ENCODE measurements at places on chromosomes 3 and 15. TPM values are rescaled to one million over a fixed set of nuclear protein-coding genes. Genes with fewer than 3 reads are reported as not detected.
A peak's percentile ranks its signal among the peaks of the same experiment; 100 is the strongest.

GRCh38 chr15:99476413-99477222 lies 89.2 kb upstream of the MEF2A start:
- peaks cover 17% of the 10 kb centered on the region for H3K4me1 ChIP-seq
- 0 out of 2 replicates have a peak overlapping the region, but pooled peaks have one; percentile 12 for H3K27ac ChIP-seq

RLBP1 gene
- total RNA-seq, result 0.16 TPM

GRCh38 chr3:8488411-8488810 lies 13.2 kb upstream of the LMCD1 start:
- H3K27me3 ChIP-seq, result no peaks in the 10 kb centered on the region
- no peak overlapping the region for H3K27ac ChIP-seq
- H3K36me3 ChIP-seq, result no peaks in the 10 kb centered on the region
- no peak overlapping the region for H3K4me3 ChIP-seq
- no peak for DNase-seq
- H3K4me1 ChIP-seq, result peaks cover 48% of the 10 kb centered on the region

ARPP21 gene
- not detected for total RNA-seq

KLF15 gene
- total RNA-seq, result 0.50 TPM

DNA sequence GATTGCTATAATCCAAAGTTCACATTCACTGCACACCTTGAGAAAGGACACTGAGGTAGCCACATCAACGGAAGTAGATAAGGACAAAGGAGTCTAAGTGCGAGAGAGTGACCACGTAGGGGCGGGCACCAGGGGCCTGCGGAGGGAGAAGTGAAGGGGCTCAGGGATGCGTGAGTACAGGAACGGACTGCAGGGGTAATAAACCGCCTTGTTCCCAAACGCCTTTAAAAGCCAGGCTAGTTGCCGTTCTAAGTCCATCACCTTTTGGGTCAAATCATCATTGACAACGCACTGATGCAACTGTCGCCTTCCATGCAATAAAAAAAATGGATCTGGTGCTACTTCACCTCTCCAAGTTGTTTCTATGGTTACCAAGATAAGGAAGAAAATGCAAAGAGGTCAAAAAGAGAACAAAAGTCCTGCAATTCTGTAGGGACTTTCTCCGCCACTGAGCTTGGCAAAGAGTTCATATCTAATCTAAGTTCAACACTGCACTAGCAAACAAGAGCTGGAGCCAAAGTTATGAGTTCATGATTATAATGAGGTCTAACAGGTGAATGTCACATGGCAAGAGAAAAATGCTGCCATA lies 32.6 kb upstream of the ATP11B start:
- no peak for DNase-seq
- H3K4me1 ChIP-seq, result peaks cover 3% of the 10 kb centered on the region
- H3K27ac ChIP-seq, result no peak overlapping the region
- no peaks in the 10 kb centered on the region for H3K36me3 ChIP-seq
- H3K27me3 ChIP-seq, result no peaks in the 10 kb centered on the region
- no peak overlapping the region for H3K4me3 ChIP-seq

DNA sequence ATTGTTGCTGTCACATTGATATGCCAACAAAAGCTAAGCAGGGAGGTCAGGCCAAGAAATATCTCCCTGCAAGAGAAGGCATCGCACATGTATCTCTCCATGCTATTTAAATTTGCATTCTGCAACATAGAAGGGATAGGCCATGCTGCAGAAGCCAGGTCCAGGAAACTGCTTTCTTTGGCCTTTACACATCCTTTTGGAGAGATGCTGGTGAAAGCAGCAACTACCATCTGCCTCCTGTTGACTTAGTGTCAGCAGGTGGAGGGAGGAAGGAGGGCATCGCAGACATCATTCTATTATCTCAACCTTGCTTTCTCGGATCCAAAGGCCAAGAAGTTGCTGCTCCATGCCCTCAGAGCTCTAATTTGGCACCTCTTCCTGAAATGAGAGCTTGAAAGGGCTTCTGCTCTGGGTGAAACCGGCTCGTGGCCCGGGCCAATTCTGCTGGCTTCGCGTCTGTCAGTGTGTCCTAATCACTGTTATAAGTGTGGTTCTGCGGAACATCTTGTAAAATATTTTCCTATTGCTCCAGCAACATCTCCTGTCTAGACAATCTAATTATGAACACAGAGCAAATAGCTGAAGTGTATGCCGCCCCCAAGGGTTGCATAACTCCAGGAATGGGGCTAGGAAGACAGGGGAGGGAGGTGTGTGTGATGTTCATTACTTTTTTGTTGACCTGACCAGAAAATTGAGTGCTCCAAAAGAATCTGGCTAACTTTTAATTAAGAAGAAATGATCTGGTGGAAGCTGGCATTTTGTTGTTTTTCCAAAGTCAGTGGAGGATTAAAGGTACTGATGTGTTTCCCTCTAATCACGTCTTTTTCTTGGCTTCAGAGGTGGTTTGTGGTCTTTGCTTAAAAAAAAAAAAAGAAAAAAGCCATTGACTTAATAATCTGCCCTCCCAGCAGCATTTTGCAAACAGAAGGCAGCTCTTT lies 89.1 kb downstream of the TPRG1 start:
- H3K4me3 ChIP-seq, result no peak overlapping the region
- no peak for DNase-seq

- H3K36me3 ChIP-seq, result no peaks in the 10 kb centered on the region
- H3K4me3 ChIP-seq, result no peak overlapping the region
These were observed 54.5 kb downstream of the CPN2 start for GRCh38 chr3:194296454-194297263.

- H3K4me1 ChIP-seq, result no peaks in the 10 kb centered on the region
- H3K36me3 ChIP-seq, result no peaks in the 10 kb centered on the region
- no peak overlapping the region for H3K4me3 ChIP-seq
- no peak overlapping the region for H3K27ac ChIP-seq
These were observed 350.2 kb upstream of the GRM7 start for GRCh38 chr3:6510713-6511112.

DNA sequence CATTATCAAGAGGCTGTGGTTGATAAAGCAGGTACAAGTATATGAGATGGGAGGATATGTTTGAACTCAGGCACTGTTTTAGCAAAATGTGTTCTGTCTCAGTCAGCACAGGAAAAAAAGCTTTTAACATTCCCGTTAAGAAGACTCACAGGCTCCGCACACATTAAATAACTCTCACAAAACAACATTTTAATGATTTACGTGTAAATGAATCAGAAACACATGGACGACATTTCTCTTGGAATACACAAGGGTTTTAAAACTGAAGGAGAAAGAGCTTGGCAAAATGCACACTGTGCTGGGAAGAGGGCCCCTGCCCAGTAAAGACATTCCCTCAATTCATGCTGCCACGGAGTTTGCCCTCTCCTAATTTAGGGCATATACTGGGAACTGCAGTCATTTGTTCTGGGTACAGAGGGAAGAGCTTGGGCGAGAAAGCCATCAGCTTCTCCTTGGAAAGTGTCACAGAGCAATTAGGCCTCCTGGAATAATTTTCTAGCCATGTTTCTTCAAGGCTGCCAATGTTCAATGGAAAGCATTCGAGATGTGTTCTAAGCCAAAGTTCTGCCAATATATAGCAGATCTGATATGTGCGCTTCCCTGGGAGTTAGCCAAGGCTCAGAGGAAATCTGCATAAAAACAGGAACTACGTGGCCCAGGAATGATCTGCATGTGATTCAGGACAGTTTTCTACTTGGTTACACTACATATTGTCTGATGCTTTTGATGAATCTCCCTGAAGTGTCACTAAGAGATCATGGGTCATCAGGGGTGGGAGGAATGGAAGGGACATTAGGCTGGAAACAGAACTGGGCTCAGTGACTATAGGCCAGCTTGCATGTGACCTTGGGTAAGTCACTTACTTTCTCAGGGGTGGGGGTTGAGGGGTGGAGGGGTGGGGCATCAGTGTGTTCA lies 2.2 kb upstream of the MASP1 start:
- no peaks in the 10 kb centered on the region for H3K36me3 ChIP-seq
- H3K4me3 ChIP-seq, result no peak overlapping the region
- H3K27ac ChIP-seq, result no peak overlapping the region
- H3K4me1 ChIP-seq, result peaks cover 13% of the 10 kb centered on the region
- no peak for DNase-seq
- no peaks in the 10 kb centered on the region for H3K27me3 ChIP-seq

NCEH1 gene
- 16.4 TPM for total RNA-seq

DNA sequence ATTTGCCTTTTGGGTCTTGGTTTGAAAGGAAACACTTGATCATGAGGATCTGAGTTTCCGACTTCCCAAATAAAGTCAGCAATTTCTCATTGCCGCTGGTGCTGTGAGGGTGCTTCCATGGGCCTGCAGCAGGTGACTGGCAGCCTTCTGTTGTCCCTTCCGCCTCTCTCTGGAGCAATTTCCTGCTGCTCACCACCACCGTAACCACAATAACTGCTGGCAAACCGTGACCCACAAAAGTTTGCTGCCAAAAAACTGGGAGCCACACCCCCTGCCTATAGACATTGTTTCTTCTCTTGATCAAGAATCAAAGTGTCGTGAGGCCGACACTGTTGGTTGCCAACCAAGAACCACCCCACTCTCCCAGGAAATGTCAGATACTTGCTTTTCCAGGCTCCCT lies 164.0 kb downstream of the NR2F2 start:
- DNase-seq, result no peak
- no peak overlapping the region for H3K27ac ChIP-seq
- H3K4me3 ChIP-seq, result no peak overlapping the region

DNA sequence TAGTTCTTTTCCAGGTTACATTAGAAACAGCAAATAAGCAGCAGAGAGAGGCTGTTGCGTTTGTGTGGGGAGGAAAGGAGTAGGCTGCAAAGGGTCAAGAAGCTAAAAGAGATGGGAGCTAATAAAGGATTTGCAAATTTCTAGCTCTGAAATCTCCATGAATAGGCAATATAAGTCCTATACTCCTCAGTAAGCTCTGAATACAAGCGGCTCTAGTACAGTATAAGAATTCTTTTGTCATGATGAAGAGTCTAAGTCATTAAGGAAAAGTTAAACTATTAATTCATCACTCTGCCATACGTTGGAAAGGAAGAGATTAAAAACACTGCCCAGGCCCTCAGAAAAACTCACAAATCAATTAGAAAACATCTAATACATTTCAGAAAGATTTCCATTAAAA lies 59.3 kb downstream of the CEP152 start:
- 0 out of 2 replicates have a peak, but pooled peaks cover 7% of the 10 kb centered on the region for H3K4me1 ChIP-seq
- H3K4me3 ChIP-seq, result no peak overlapping the region
- H3K27me3 ChIP-seq, result no peaks in the 10 kb centered on the region
- no peak for DNase-seq
- H3K27ac ChIP-seq, result no peak overlapping the region

DNA sequence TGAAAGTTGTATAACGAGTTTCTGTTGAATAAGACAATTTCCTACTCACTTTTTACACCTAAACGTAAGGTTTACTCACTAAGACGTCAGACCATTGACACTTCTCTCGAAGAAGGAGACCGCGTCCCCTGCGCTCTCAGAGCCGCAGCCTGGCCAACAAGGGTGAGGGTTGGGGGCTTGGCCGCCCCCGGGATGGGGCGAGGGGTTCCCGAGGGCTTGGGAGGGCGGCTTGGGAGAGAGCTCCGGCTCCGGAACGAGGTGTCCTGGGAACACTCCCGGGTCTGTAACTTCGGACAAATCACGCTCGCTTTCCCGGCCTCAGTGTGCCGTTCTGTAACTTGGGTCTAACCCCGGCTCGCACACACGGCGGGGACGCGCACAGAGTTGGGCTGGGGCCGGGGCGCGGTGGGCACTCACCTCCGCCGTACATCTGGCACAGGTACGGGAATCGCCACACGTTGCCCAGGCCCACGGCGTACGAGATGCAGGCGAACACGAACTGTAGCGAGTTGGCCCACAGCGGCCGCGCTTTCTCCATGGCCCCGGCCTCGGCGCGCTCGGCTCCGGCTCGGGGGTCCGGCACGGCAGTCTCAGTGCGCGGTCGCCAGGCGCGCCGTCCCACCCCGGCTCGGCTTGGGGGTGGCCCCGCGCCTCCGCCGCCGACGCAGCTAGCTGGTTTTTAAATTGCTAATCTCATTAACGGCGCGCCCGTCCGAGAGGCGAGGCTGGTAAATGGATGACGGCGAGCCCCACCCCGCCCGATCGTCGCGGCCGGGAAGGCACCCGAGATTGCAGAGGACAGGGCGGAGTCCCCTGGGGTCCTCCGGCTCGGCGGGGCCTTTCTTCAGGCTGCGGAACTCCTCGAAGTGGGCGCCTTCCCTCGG lies at the start of gene SLC6A20:
Gene SLC6A20, minus strand, starts transcription at position 655 of the 884 bp plus-strand sequence. Its CDS starts 117 bp downstream, at position 538.
- H3K27ac ChIP-seq, result no peak within 1 kb of the TSS
- H3K36me3 ChIP-seq, result no peaks in the 10 kb centered on the region
- H3K4me3 ChIP-seq, result peak within 1 kb of the TSS; percentile 27
- DNase-seq, result no peak

GRCh38 chr15:43133430-43134156 lies at the start of gene TMEM62:
Gene TMEM62, plus strand, starts transcription at chr15:43133586. Its CDS starts 217 bp downstream, at chr15:43133803.
- DNase-seq, result peak; percentile 70
- H3K27me3 ChIP-seq, result no peaks in the 10 kb centered on the region
- H3K27ac ChIP-seq, result no peak within 1 kb of the TSS
- H3K36me3 ChIP-seq, result peaks cover 6% of the 10 kb centered on the region
- H3K4me1 ChIP-seq, result peaks cover 6% of the 10 kb centered on the region

GRCh38 chr3:143972155-143972504 lies 507 bp downstream of the DIPK2A start:
- no peaks in the 10 kb centered on the region for H3K27me3 ChIP-seq
- H3K36me3 ChIP-seq, result no peaks in the 10 kb centered on the region
- 0 out of 2 replicates have a peak, but pooled peaks cover 5% of the 10 kb centered on the region for H3K4me1 ChIP-seq
- H3K4me3 ChIP-seq, result peak overlapping the region; percentile 55
- H3K27ac ChIP-seq, result no peak overlapping the region

GRCh38 chr3:22364851-22365250 lies 613.8 kb upstream of the ZNF385D start:
- H3K4me3 ChIP-seq, result no peak overlapping the region
- H3K27me3 ChIP-seq, result no peaks in the 10 kb centered on the region
- no peak overlapping the region for H3K27ac ChIP-seq
- no peaks in the 10 kb centered on the region for H3K4me1 ChIP-seq
- DNase-seq, result no peak

DNA sequence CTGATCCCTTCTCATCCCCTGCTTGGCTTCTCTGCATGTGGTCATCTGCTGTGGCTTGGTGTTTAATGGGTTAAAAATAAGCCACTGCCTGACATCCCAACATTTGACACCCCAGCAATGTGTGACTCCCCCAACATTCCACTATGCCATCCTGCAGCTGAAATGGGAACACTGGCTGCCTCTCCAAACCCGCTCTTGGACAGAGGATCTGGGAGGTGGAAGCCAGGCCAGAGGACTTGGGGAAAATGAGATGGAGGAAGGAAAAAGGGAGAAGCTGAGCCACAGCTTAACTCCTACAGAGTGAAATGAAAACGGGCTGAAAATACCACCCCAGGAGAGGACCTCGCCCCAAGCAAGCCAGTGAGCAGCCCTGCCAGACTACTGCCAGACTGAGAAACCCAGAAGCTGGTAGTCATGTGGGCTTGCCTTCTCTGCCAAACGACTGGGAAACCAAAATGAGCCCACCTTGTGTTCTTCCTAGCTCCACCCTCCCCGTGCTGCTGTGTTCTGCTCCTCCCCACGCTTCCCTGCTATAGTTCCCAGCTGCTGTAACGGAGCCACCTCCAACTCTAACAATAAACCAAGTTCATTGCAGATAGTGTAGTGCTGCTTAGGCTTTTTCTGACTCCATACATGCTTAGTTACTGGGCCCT lies 13.7 kb downstream of the MAP1A start:
- no peak overlapping the region for H3K27ac ChIP-seq
- no peak for DNase-seq
- H3K4me3 ChIP-seq, result no peak overlapping the region
- H3K4me1 ChIP-seq, result no peaks in the 10 kb centered on the region

GRCh38 chr15:75058127-75058905 lies 34.9 kb downstream of the PPCDC start:
- no peak overlapping the region for H3K27ac ChIP-seq
- H3K4me1 ChIP-seq, result peaks cover 29% of the 10 kb centered on the region
- H3K36me3 ChIP-seq, result no peaks in the 10 kb centered on the region
- H3K27me3 ChIP-seq, result no peaks in the 10 kb centered on the region
- DNase-seq, result no peak
- no peak overlapping the region for H3K4me3 ChIP-seq

GRCh38 chr3:119628390-119628789 lies 30.7 kb downstream of the PLA1A start:
- no peaks in the 10 kb centered on the region for H3K36me3 ChIP-seq
- peaks cover 9% of the 10 kb centered on the region for H3K4me1 ChIP-seq
- H3K27ac ChIP-seq, result no peak overlapping the region
- DNase-seq, result no peak
- no peak overlapping the region for H3K4me3 ChIP-seq
- H3K27me3 ChIP-seq, result no peaks in the 10 kb centered on the region

Measured in SJSA1 (cell line).